ENCODE measurements at places on chromosomes 2 and 18.

- DNase-seq = no peak
Measured at GRCh38 chr2:232447638-232448303, 8.2 kb upstream of the ALPI start.

- DNase-seq = no peak
Measured at GRCh38 chr18:75977081-75977480, 518.0 kb downstream of the ZNF516 start.

DNA sequence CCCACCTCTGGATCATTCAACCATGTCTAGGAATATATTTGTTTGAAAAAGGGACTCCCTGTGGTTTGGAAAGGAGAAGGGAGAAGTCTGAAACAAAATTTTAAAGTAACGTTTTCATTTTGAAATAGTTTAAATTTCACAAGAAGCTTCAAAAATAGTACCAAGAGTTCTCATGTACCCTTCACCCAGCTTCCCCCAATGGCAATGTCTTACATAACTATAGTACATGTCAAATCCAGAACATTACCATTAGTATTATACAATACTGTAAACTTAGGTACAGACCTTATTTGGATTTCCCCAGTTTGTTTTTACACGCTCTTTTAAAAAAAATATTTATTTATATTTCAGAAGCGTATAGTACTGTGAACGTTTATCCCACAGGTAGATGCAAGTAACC is 4.0 kb upstream of the LYG2 start:
- no peak for DNase-seq

DNA sequence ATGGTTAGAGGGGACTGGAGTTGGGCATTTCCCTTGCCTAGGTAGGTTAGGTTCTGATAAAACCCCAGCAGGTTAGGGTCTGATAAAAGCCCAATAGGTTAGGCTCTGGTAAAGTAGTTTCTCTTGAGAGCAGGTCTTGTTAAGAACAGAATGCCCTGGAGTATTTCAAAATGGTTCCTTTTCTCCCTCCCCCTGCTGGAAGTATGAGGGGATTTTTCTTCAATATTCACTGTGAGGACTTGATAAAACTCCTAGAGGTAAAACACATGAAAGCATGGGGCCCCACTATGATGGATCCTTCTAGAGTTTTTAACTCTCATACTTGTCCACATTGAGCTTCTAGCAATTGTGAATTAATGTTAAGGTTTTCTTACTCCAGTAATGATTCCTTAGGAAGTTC is 27.6 kb downstream of the ANKAR start:
- no peak for DNase-seq

DNA sequence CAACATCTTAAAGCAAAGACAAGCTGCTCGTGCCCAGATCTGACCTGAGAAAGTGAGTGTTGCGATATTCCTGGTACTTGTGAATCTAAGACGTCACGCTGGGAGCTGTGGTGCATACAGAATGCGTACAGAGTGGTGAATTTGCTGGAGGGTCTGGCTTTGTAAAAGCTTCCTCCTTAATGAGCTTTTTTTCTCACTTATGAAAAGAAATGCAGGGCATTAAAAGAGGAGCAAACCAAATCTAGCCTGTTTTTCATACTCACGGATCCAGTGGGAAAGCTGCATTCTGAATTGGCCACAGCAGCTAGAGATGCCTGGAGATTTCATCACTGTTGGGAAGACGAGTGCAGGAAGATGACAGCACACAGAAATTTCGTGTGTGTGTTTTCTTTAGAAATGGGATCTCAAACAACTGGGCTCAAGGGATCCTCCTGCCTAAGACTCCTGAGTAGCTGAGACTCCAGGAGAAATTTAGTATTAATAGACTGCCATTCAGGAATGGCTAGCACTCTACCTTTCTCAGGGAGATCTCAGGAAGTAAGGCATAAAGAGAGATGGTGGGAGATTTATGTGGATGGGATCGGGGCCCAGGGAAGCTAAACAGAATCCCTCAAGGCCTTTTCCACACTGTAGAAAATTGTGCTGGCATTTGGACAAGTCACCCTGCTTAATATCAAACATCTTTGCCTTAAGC is 181.3 kb downstream of the ALPK2 start:
- no peak for DNase-seq

DNA sequence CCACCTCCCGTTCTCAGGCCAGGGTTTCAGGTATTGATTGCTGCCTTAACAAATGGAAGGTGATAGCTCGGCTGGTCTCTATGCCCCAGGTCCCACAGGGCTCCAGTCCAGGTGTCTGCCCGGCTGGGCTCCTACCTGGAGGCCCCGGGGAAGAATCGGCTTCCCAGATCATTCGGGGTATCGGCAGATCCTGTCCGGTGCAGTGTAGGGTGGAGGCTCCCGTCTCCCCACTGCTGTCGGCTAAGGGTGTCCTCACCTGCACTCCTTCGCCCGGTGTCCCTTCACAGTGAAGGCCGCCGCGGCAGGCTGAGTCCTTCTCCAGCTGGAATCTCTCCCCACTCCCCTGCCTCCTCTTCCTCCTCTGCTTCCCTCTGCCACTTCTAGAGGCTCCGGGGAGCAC is 573.9 kb upstream of the SALL3 start:
- DNase-seq = no peak

DNA sequence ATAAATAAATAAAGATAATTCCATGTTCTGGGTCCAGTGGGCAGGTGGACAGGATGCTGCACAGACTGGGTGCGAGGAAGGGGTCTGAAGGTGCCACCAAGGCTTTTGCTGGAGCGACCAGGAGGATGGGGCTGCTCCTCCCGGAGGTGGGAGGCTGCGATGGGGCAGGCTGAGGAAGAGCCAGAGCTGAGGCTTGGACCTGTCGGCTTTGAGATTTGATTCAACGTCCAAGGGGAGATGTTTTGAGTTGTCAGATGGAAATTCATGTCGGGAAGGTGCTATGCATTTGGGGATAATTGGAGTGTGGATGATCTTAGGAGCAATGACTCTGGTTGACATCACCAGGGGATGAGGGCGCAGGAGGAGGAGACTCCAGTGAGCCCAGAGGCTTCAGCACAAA is 11.7 kb downstream of the ALLC start:
- DNase-seq = no peak

DNA sequence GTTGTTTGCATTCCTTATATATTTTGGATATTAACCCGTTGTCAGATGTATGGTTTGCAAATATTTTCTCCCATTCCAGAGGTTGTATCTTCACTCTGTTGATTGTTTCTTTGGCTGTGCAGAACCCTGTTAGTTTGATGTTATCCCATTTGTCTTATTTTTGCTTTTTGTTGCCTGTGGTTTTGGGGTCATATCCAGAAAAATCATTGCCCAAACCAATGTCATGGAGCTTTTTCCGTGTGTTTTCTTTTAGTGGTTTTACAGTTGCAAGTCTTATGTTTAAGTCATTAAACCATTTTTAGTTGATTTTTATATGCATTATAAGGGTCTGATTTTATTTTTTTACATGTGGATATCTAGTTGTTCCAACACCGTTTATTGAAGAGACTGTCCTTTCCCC is 35.8 kb downstream of the PPIG start:
- DNase-seq = no peak

DNA sequence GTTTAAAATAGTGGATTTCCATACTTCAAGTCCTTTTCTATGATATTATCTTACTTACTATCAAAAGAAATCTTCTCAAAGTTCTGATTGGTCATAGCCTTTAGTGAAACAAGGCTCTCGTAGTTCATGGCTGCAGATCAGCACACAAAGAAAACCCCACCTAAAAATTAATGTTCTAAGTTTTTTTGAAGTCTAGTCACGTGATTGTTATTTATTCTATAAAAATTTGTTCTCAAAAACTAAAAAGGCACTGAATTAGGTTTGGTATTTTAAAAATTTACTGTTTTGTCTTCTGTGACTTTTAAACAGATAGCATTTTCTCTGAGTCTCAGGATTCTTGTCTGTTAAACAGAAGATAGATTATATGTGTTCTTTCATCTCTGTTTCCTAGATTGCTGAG is 122.4 kb downstream of the KCNH7 start:
- no peak for DNase-seq

- DNase-seq = no peak
Measured at GRCh38 chr2:6924924-6925409, 7.8 kb downstream of the RNF144A start.

DNA sequence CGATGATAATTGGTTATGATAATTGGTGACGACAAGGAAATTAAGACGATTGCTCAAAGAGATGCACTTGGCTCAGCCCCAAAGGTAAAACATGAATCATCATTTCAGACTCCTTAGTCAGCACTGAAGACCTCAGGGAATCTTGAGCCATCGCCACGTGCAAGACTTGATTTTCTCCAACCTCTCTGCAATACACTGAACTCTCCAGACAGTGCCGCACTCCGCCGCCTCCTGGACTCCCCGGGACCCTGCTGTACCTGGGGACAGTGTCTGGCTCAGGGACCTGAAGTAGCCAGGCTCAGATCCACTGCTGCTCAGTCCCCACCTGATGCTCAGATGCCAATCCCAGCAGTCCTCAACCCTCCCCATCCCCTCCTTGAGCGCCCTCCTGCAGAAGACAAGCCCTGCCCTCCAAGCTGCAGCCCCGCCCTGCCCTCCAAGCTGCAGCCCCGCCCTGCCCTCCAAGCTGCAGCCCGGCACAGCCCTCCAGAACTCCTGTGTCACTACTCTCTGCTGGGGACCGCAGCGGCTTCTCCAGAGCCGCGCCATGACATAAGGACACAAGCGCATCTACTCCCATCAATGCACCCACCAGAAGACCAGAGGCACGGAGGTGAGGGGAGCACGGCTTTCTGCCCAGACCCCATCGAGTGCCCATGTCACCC is 1.1 kb downstream of the TMEM18 start:
- no peak for DNase-seq

GRCh38 chr2:174827371-174828369 is 63.4 kb upstream of the CHRNA1 start:
- no peak for DNase-seq

GRCh38 chr2:161044095-161044865 is 115.9 kb upstream of the TANK start:
- DNase-seq = no peak

- DNase-seq = no peak
Measured at GRCh38 chr2:2399396-2399795, 68.3 kb upstream of the MYT1L start.

- DNase-seq = no peak
Measured at GRCh38 chr2:231533777-231534125, 3.5 kb upstream of the NMUR1 start.

DNA sequence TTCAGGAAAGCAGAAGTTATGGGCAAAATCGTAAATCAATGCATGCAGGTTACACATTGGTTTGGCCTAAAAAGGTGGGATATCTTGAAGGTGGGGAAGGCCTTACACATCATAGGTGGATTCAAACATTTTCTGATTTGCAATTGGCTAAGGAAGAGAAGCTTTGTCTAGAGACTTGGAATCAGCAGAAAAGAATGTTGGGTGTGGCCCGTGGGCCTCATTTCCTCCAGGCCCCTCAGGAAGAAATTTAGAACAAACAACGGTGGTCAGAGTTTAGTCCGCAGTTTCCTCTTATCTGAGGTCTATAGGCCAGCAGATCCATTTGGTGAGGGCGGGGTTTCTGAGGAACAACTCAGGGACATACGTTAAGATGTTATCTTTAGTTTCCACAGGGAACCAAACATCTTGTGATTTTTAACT is 50.9 kb upstream of the AFF3 start:
- no peak for DNase-seq

GRCh38 chr2:113203217-113203530 is 29.4 kb downstream of the PSD4 start:
- DNase-seq = no peak
